ENCODE measurements at places on chromosomes 6 and 20.

GRCh38 chr20:37108676-37109075 lies 12.9 kb upstream of the RBL1 start:
- no peak for DNase-seq

GRCh38 chr6:19697744-19698290 lies 139.4 kb upstream of the ID4 start:
- no peak for DNase-seq

DNA sequence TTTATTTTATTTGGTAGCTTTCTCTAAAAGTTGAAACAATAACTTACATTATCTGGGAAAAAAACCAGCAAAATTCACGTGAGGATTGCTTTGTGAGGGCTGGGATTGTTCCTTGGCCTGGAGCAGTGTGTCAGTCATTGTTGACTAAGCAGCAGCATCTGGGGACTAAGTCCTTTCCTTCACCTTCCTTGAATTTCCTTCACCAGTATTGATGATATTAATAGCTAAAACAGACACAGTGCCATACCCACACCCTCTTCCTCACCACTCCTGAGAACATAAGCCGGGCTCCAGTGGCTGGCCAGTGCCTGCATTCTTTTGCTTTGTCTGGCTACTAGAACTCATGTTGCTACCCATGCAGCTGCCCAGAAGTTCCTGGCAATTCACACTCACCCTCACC lies 23.7 kb downstream of the PLCB1 start:
- no peak for DNase-seq

- DNase-seq, result no peak
Measured at GRCh38 chr6:70315079-70315751, 12.3 kb upstream of the COL9A1 start.

GRCh38 chr6:168699631-168700295 lies 258.8 kb downstream of the SMOC2 start:
- DNase-seq, result no peak

- no peak for DNase-seq
Measured at GRCh38 chr6:41722969-41723529, 12.4 kb downstream of the TFEB start.

- DNase-seq, result no peak
Measured at GRCh38 chr6:32947552-32948465, 5.1 kb downstream of the HLA-DMA start.

GRCh38 chr20:35788796-35789195 lies 17.0 kb downstream of the PHF20 start:
- DNase-seq, result no peak

DNA sequence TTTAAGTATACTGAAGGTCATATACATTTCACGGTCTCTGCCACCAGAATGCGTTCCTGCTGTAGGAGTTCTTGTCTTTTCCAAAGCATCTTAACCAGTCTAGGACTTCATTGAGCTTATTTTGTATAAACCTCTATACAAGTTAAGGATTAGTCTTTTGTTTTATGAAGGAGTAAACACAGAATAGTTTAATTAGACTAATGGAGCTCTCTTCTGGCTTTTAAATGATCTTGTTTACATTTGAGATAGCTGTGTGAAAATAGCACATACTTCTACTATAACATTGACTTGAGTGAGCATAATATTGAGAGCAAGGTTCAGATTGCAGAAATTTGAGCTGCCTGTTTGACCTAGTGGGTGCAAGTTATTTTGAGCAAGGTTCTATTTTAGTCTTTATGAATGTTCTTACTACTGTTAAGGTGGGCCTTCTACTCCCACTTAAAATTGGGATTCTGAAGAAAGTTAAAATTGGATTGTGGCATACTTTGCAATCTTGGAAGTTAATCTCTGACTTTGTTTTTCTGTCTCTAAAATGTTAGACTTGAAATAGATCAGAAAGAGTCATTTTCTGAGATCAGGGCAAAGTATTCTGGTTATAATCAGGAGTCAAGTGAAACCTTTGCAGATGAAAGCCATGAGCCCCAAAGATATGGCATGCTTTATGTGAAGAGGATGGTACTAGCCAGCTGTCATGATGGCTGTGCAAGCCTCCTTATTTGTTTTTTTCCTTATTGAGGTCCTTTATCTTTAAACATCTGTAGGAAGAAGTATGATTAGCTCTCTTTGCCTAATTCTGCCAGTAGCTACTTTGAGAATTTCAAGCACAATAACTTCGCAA lies 41.8 kb downstream of the RPRD1B start:
- DNase-seq, result no peak

GRCh38 chr6:9315966-9316650 lies 880.8 kb upstream of the SLC35B3 start:
- DNase-seq, result no peak
